ENCODE measurements at places on chromosomes 12 and 14. TPM values are rescaled to one million over a fixed set of nuclear protein-coding genes. Genes with fewer than 3 reads are reported as not detected.

Gene JPH4
- not detected for total RNA-seq

Gene TMEM63C
- 0.72 TPM for total RNA-seq

Gene SSTR1
- total RNA-seq, result 0.09 TPM

Gene SPIC
- not detected for total RNA-seq

Gene E2F7
- total RNA-seq, result 9.8 TPM

Gene PLCZ1
- not detected for total RNA-seq

Gene RD3L
- total RNA-seq, result not detected

Gene LGR5
- total RNA-seq, result not detected

Gene GLS2
- total RNA-seq, result under 0.01 TPM
